ENCODE measurements at places on chromosomes 13 and 19.

GRCh38 chr19:55188625-55189024, 8.5 kb upstream of the SYT5 start:
- DNase-seq: no peak

DNA sequence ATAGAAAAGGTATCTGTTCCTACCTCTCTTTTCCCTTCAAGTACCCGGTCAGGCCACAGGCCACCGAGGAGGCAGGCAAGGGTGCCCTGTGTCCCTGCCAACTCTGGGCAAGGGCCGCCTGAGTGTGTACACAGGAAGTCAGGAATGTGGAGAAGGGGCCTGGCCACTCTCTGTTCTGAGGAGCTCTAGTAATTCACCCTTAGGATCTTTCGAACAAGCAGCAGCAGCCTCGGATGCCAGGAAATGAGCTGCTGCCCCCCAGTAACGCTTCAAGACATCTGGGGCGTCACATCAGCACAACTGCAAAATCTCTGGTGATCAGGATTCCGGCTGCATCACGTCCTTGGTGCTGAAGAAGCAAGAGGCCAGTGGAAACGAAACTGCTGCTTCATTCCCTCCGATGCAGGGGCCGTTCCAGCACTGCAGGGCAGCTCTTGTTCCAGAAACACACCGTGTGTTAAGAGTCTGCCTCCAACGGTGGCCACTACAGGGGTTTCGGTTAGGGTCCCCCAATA, 2.0 kb downstream of the RAB20 start:
- DNase-seq: no peak

DNA sequence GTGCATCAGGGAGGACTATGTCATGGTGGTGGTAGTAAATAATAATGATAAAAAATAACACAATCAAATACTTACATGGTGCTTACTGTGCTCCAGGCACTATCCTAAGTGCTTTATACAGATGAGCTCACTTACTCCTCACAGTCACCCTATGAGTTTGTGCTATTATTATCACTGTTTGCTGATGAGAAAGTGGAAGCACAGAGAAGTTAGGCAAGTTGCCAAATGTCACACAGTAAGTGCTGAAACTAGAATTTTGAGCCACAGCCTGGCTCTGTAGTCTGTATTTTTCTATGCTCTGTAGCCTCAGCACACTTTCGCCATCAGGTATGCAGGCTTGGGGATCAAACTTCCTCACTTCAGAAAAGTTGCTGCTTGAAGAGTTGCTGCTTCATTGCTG, 46.6 kb downstream of the HTR2A start:
- DNase-seq: no peak

GRCh38 chr13:82867284-82867683, 1015.0 kb downstream of the SLITRK1 start:
- DNase-seq: no peak

- no peak for DNase-seq
Observed at GRCh38 chr19:2767688-2768087, 15.4 kb downstream of the SGTA start.

DNA sequence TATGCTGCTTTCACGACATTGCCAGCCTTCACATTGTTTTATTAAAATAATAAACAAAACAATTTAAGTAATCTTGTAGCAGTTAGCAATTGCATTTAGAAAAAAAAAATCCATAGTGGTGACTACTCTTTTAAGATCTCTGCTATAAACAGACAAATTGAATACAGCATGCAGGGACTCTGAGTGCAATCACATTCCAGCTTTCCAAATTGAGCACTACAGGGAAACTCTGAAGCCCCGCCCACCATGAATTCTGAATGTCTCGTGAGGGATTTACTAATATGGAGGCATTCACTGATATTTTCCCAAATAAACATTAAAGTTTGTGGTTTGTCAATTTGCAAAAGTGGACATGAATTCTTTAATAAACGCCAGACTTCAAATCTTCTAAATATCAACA, 698.8 kb downstream of the LIG4 start:
- no peak for DNase-seq

- no peak for DNase-seq
Observed at GRCh38 chr19:55075371-55075998, at the start of gene EPS8L1. EPS8L1 (plus strand) TSS chr19:55075869; CDS start chr19:55076445, 576 bp downstream.

DNA sequence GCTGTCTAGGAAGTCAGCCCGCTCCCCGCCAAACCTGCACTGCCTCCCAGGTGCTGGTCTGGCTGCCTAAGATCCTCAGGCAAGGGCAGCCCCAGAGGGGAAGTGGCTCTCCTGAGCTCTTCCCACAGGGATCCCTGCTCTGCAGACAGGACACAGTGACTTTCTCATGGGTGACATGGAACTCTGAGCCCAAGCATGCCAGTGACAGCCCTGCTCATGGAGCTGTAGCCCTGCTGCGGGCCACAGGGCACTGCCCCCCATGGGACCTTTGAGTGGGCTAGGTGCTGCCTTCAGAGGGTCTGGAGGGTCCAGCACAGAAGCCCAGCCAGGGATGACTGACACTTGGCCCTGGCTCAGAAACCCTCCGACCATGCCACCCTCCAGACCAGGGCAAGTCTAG, 109.1 kb downstream of the TUBA3C start:
- no peak for DNase-seq

DNA sequence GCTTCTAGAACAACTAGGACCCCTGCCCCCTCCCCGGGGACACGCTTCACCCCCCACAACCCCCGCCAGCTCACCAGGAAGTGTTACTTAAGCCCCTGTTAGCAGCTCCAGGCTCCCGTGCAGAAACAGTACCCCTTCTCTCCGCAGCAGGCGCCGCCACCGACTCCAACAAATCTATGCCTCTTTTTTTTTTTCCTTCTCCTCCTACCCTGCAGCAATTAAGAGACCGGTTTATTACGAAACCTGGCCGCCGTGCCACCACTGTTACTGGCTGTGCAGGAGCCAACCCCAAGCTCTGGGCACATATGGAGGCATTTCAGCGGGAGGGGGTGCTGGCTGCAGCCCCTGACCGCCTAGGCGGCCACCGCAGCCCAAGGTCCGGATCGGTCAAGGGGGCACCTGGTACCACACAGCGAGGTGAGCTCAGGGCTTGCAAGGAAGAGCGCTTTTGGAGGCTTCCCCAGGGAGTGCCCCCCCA, 2.4 kb downstream of the GADD45B start:
- no peak for DNase-seq

GRCh38 chr19:31066385-31066784, 282.9 kb downstream of the TSHZ3 start:
- DNase-seq: no peak

- DNase-seq: no peak
Observed at GRCh38 chr13:87453244-87453643, 217.9 kb upstream of the SLITRK5 start.

DNA sequence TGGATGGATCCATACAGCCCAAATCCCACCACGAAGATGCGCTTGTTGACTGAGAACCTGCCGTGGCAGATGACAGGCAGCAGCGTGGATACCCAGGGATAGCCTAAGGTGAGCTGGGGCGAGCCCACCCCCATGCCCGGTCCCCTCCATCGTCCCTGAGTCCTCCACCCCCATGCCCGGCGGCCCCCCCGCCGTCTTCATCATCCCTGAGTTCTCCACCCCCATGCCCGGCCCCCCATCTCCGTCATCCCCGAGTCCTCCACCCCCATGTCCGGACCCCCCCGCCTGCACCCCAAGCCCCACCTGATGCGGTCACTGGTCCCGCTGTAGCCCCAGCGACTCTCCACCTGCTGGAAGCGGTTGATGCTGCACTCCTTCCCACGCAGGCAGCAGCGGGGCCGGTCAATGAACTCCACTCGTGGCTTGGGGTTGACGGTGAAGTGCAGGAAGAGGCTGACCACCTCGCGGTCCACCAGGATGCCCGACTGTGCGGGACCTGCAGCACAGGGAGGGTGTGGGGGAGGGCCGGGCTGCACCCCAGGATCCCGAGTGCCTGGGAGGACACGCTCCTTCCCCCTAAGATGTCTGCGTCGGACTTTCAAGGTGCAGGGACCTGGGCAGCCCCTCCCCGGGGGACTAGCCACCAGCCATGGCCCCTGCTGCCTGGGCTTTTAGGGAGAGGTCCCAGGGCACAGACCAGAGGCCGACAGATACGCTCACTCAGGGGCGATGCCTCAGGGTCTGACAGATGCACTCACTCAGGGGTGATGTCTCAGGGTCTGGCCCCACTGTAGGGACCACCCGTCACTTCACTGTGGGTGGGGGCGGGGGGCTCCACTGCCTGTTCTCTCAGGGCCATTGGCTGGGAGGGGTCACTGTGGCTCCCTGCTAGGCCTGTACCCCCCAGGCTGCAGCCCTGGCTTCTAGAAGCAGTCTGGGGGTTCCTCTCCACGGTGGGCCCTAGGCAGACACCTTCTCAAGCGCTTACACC, 28.0 kb downstream of the BTBD2 start:
- DNase-seq: no peak

- no peak for DNase-seq
Observed at GRCh38 chr13:83121896-83122295, 760.4 kb downstream of the SLITRK1 start.

- DNase-seq: no peak
Observed at GRCh38 chr13:30337061-30337610, 29.8 kb upstream of the KATNAL1 start.

- no peak for DNase-seq
Observed at GRCh38 chr13:79281339-79281747, 124.7 kb downstream of the RBM26 start.

- DNase-seq: no peak
Observed at GRCh38 chr13:100827489-100828176, 153.0 kb upstream of the TMTC4 start.

- no peak for DNase-seq
Observed at GRCh38 chr19:9727644-9728043, 40.9 kb downstream of the ZNF846 start.

GRCh38 chr19:17633700-17634099, 54.5 kb downstream of the UNC13A start:
- DNase-seq: no peak

- no peak for DNase-seq
Observed at GRCh38 chr13:51818781-51819511, 15.0 kb upstream of the DHRS12 start.

GRCh38 chr13:92807353-92807752, 419.3 kb upstream of the GPC6 start:
- no peak for DNase-seq

GRCh38 chr19:38617764-38618589, at the start of gene MAP4K1:
MAP4K1 (minus strand) TSS chr19:38617953; CDS start chr19:38617895, 58 bp downstream.
- DNase-seq: peak; percentile 28

GRCh38 chr19:6378486-6378885, 2.8 kb upstream of the PSPN start:
- DNase-seq: no peak

GRCh38 chr13:113598081-113598410, 13.5 kb downstream of the TFDP1 start:
- DNase-seq: no peak

GRCh38 chr13:93848247-93848646, 621.6 kb downstream of the GPC6 start:
- no peak for DNase-seq

DNA sequence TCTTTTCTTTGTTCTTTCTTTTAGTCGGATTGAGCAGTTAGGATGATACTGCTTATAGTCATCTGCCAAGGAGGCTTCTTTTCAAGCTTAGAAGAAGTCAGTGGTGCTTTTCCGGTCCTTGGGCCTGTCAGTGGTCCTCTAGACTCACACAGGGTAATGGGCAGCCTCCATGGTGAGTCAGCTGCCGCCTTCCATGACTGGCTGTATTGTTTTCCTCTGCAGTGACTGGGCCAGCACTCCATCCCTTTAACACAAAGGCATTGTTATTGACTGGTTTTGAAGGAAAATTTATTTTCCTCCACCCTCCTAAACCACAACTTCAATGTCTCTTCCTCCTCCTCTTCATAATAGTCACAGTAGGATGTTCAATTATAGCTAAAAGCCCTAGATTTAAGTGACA, 47.1 kb upstream of the CNMD start:
- DNase-seq: no peak

DNA sequence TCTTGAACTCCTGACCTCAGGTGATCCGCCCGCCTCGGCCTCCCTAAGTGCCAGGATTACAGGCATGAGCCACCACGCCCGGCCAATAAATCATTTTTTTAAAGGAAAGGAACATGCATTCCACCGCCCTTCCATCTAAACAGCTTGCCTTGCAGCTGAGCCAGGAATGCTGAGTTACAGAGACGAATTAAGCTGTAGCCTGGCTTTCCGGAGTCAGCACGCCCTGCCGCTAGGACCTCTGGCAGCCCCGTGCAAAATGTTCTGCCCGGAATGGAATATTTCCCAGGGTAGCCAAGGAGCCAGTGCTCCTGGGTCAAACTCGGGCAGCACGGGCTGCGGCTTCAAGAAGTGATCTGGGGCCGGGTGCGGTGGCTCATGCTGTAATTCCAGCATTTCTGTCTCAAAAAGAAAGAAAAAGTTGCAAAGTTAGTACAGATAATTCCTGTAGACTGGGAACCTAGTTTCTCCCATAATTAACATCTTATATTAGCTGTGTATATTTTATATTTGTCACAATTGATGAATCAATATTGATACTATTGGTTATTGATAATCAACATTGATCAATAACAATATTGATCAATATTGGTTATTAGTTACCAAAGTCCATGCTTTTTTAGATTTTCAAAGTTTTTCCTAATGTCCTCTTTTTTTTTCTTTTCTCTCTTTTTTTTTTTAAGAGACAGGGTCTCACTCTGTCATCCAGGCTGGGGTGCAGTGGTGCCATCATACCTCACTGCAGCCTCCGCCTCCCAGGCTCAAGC, 19.2 kb downstream of the ATCAY start:
- no peak for DNase-seq

GRCh38 chr13:38518328-38518727, 168.5 kb upstream of the FREM2 start:
- no peak for DNase-seq
